RPMI7951 (cell line): ENCODE measurements at places on chromosomes 16 and 17. TPM values are rescaled to one million over a fixed set of nuclear protein-coding genes. Genes with fewer than 3 reads are reported as not detected.

ZP2 gene
- total RNA-seq: not detected in 2 replicates

DNA sequence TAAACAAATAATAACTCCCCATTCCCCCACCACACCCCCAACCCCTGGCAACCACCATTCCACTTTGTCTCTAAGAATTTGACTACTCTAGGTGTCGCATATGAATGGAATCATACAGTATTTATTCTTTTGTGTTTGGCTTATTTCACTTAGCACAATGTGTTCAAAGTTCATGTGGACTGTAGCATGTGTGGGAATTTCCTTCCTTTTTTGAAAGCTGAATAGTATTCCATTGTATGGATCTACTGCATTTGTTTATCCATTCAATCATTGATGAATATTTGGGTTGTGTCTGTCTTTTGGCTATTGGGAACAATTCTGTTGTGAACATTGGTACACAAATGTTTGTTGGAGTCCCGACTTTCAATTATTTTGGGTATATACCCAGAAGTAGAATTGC, 3.3 kb upstream of the ACSF2 start:
- DNase-seq: no peak

- DNase-seq: peak; percentile 69
These were observed 8.1 kb upstream of the EFCAB13 start for GRCh38 chr17:47315451-47316266.

HEATR3 gene
- total RNA-seq: 13.3 and 14.9 TPM in 2 replicates

- peak; percentile 62 for DNase-seq
These were observed 32.8 kb upstream of the NUDT16L1 start for GRCh38 chr16:4660454-4661007.

DNA sequence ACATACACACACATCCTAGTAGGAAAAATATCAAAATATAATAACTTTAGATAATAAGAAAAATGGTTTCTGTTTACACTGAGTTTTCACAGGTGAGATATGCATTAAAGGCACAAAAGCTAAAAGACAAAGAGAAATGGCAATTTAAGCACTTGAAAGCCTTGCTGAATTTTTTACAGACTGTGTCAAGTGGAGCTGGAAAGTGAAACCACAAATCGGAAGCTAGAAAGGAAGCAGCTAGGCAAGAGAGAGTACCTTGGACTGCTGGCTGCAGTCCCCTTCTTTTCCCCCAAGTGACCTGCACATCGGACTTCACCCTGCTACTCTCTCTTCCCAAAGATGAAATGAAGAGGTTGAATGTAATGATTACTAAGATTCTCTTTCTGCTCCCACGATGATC, 135.1 kb downstream of the CDH13 start:
- DNase-seq: peak; percentile 71

DNA sequence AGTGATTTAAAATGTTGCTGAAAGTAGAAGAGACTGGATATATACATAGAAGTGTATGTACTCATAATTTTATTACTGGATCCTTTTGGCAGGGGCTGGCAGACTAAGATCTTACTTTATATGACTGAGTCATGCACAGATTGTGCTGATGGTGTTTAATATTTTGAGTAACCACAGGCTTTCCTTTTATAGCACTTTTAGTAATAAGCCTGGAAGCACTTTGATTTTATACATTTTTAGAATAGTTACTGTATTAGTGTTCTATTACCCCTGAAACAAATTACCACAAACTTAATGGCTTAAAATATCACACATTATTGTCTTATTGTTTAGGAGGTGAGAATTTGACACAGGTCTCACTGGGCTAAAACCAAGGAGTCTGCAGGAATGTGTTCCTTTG, 113.4 kb upstream of the CDH8 start:
- no peak for DNase-seq

- no peak for DNase-seq
These were observed 216.8 kb upstream of the RPL38 start for GRCh38 chr17:73986641-73987177.

- no peak for DNase-seq
These were observed 9.6 kb downstream of the RNF40 start for GRCh38 chr16:30771726-30772125.

GRCh38 chr17:80428796-80429195, 13.8 kb downstream of the ENDOV start:
- DNase-seq: no peak
